ENCODE measurements at places on chromosomes 16 and 17.

- DNase-seq = no peak
Observed at GRCh38 chr17:45963889-45964288, 35.2 kb upstream of the STH start.

DNA sequence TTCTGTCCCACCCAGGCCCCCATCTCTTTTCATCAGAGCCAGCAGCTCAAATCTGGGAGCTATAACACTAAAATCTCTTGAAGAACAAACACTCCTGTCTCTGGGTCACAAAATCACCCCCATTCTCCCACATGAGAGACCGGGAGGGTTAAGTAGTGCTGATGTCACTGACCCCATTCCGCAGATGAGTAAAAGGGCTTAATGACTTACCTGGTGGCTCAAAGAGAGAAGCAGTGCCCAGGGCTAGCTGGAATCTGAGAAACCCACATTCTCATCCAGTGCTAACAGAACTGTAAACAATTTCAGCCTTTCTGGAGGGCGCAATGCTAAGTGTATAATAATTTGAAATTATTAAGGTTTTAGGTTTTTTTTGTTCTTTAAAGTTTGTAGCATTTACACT lies 26.3 kb upstream of the LHX1 start:
- DNase-seq = no peak

DNA sequence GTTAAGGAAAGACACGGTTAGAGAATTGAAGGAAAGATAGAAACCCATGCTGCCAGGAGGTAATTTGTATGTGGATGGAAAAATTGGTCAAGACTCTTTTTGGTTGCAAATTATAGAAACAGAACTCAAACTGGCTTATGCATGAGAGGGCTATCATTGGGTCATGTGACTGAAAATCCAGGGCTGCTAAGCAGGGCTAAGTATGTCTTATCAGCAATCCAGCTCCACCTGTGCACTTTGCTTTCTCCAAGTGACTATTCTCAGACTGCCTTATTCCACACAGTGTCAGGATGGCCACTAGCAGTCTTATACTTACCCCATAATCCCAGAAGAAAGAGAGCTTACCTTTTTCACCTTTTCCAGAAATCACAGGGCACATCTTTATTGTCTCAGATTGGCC lies 113.5 kb downstream of the CBLN1 start:
- no peak for DNase-seq

DNA sequence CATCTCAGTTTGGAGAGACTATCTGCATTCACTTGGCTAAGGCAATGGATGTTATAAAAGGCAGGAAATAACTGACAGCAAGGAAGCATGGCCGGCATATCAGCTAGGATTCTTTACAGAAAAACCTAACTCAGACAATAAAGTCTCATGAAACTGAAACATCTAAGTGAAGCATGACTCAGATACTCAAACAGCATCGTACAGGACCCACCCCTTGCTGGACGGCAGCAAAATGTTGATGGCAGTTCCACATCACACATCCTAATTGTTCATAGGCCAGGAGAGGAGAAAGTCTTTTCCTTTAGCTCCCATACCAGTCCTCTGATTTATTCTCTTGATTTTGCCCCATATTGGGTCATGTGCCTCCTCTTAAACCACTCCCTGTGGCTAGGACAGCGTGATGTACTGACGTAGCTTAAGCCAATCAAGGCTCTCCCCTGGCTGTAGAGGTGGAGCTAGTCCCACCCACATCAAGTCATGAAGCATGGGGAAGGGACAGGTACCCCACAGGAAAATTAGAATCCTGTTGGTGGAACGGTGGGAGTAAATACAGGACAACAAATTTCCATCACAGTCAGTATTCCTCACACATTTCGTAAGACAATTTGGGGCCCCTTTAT lies 178.9 kb downstream of the IRX3 start:
- DNase-seq = no peak

DNA sequence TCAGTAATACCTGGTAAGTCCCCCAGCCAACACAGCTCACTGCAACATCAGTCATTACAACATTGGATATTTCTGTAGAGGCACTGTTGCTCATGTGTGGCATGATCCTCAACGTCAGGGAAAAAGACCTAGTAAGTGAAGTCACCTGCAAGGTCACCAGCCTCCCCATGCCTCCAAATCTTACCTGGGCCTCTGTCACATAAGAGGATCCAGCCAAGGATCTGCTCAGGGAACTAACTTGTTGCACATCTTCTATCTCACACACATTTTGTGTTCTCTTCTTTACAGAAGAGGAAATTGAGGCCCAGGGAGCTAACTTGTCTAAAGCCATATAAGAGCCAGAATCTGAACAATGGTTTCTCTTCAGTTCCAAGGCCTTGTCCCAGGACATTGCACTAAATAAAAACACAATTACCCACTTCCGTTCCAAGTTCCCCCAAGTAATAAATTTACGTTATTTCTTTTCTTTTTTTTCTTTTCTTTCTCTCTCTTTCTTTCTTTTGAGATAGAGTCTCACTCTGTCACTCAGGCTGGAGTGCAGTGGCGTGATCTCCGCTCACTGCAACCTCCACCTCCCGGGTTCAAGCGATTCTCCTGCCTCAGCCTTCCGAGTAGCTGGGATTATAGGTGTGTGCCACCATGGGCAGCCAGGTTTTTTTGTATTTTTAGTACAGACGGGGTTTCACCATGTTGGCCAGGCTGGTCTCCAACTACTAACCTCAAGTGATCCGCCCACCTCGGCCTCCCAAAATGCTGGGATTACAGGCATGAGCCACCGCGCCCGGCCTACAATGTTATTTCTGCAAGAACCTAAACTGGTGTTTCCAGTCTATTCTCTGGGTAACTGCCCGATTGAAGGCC lies 1.3 kb downstream of the SHMT1 start:
- no peak for DNase-seq

All from activated CD4-positive, CD25-positive, alpha-beta regulatory T cell (primary cell).